ENCODE measurements at places on chromosomes 4 and X. TPM values are rescaled to one million over a fixed set of nuclear protein-coding genes. Genes with fewer than 3 reads are reported as not detected.

DNA sequence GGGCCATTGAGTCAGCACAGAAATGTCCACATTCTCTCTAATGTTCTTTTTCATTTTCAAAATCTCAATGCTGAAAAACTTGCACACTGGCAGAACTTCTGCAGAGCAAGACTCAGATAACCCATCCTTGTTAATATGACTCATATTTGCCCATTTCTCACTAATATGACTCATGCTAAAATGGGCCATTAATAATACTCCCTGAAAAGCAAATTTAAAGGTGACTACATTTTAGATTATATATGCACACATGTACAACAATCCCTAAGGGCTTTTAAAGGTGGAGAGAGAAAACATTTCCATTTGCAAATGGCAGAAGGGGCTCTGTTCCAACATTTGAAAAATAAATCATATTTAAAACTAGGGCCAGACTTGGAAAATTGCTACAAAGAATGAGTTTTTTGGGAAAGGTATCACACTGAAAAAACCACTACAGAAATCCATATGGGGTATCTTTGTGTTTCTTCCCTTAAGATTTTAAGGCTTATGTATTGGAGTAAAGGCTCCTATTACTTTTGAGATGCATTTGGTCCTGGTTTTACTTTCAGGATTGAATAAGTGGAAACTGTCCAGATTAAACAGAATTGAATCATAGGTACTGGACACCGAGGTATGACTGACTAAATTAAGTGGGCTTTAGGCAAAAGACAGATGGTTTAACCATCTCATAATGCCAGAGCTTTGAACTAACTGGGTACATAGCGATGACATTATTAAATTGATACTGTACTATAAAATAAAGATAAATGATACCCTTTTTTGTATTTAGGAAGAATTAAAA lies 30.0 kb downstream of the TLR2 start:
- DNase-seq: no peak

Gene ASB9
- 3.4 TPM for total RNA-seq

DNA sequence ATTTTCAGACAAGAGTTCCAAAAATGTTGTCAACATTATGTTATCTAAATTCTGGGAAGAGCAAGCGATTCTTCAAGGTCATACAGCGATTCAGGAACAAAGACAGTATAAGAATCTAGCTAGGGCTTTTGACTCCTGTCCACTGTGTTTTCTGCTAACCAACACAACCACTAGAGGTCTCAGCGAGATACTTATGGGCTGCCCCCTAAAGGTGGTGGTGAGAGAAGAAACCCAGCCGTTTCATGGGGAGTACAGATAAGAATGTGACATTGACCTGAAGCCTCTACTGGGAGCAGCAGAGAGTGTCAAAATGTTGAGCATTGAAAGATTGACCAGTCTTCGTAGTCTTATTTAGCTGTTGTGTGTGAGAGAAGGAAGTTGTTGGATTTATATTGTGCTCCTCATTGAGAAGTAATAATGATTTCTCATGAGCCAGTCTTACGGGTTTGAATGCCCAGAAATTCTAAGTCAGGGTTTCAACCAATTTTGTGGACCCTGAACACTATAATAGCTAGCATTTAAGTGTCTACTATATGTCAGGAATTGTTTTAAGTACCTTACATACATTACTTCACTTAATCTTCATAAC lies 168.3 kb downstream of the SPRY1 start:
- DNase-seq: no peak

Gene PASD1
- total RNA-seq: not detected

GRCh38 chr4:179803857-179804256 lies 2361.6 kb upstream of the AGA start:
- DNase-seq: no peak

- DNase-seq: no peak
Observed at GRCh38 chr4:130486186-130486585, 1390.2 kb downstream of the C4orf33 start.

DNA sequence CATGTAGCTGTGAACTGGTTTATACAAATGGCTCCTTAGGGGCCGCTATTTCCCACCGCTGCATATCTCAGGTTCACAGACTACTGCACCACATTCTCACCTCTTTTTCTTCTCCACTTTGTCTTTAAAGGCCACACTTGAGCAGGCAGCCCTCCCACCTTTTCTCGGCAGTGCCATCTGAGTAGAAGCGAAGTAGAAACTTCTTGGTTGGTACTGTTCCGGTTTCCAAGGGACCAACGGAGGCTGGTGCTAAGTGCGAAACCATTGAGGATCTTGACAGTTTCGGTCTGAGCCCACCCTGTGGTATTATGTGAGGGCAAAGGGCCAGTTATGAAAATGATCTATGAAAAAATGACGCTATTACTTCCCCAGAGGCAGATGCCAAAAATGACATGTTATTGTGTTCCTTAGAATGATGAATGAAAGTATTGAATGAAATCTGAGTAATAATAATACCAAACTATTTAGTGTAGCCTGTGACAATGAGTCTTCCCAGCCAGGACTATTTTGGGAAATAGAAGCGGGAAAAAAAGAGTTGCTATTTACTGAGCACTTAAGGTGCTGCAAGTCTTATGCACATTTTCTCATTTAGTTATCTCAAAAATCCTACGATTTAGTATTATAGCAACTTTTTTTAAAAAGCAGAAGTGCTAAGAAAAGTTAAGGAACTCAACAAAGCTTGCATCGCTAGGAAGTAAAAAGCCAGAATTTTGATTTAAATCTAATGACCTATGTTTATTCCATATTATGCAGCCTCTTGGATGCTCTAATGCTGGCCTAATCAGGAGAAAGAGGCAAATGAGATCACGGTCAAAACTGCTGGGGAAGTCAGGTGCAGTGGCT lies 29.6 kb upstream of the CHRNA9 start:
- DNase-seq: no peak

DNA sequence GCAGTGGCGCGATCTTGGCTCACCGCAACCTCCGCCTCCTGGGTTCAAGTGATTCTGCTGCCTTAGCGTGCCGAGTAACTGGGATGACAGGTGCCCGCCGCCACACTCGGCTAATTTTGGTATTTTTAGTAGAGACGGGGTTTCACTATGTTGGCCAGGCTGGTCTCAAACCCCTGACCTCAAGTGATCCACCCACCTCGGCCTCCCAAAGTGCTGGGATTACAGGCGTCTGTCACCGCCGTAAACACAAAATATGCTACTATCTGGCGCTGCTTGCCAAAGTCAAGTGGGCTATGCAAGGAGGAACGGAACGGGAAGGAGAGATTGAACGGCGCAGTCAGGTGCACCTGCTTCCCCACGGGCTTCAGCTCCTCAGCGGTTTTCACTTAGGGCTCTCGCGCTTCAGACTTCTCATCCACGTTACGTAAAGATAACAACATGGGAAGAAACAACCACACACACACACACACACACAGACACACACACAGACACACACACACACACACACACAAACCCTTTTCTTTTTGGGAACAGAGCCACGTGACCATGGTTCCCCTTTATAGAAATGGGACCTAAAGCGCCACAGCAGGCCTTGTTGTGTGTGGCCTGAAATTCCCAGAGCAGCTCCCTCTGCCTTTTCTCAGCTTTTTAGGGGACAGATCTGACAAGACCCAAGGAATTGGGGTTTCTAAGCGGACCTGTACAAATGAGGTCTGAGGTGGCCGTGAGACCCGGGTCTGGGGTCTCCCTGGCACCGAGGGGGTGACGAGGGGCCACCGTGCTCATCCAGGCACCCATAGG lies 1.5 kb downstream of the P2RY8 start:
- peak; percentile 68 for DNase-seq

GRCh38 chr4:75495476-75495875 lies 18.7 kb downstream of the RCHY1 start:
- no peak for DNase-seq

GRCh38 chr4:168390041-168390440 lies 71.5 kb upstream of the DDX60 start:
- no peak for DNase-seq

GRCh38 chr4:19368800-19369199 lies 882.9 kb upstream of the SLIT2 start:
- DNase-seq: no peak

DNA sequence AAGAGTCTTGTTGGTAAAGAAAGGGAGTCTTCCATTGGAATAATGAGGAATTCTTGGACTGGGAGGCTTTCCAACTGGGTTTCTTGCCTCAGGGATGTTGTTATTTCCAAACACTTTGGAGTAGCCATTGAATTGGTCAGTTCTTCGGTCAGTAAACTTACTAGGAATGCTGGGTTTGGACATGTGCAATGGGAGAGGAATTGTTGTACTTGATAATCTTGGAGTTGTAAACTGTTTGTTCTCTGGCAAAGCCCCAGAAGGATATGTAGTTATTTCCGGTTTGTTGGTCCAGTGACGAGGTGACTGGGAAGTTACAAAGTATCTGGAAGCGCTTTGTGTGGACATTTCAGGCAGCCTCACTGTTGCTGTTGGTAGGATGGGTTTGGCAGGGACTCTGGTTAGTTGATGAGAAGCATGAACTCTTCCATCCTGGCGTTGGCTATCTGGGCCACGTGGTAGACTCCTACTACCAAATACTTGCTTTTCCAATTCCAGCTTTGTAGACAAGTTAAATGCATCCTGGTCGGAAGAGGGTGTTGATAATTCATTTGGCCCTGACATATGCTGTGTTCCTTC lies 25.9 kb downstream of the MXRA5 start:
- DNase-seq: no peak

DNA sequence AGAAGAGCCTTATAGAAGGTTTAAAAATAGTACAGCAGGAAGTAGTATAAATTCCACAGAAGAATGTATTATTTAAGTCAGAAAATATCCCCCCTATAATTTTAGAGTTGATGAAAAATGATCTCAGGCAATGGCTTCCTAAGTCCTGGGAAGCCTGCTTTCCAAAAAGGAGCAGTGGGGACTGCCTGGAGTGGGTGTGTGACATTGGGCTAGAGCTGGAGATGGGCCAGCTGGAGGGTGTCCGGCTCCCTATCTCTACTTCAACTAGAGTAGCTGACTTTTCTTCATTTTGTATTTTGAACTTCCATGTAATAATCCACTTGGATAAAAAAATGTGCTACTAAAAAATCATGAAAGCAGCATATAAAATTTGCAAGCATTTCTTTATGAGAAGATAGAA lies 253.9 kb downstream of the ANK2 start:
- DNase-seq: no peak

Gene F9
- total RNA-seq: not detected

Gene GSX2
- total RNA-seq: not detected

Gene CORIN
- total RNA-seq: 0.79 TPM

GRCh38 chr4:137454767-137455166 lies 77.5 kb downstream of the PCDH18 start:
- DNase-seq: no peak

DNA sequence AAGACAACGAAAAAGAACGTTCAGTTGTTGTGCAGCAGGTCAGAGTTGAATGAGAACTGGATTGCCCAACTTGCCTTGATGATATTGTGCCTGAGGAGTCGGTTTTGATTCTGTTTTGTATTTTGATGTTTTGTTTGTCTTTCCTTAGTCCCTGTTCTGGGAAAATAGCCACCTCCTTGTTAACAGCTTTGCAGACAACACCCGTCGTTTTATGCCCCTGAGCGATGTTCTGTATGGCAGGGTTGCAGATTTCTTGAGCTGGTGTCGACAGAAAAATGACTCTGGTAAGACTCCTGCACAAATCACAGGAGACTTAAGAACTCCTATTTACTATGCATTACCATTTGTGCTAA lies 4.5 kb downstream of the BST1 start:
- DNase-seq: no peak

Gene ARHGAP10
- 30.4 TPM for total RNA-seq

Gene NAP1L2
- 1.4 TPM for total RNA-seq

DNA sequence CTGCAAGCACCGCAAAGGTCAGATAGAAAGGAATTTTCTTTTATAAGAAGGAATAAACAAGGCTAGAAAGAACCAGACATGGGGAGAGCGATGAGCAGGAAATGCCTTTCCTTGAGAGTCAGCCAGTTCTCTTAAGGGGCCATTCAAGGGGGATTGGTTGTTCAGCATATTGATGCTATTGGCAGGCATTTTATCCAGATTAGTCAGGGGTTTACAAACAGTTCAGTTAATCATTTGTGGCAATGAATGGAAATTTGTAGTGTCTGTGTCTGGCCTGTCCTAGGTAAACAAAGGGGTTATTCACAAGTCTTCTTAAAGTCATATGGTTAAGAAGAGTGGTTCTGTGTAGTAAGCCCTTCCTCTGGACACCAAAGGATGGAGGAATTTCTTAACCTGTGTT lies 184.7 kb upstream of the FRMPD4 start:
- no peak for DNase-seq

- DNase-seq: no peak
Observed at GRCh38 chrX:79368441-79368840, 1.3 kb upstream of the ITM2A start.

- no peak for DNase-seq
Observed at GRCh38 chrX:46202733-46203514, 342.3 kb downstream of the ZNF674 start.

- DNase-seq: no peak
Observed at GRCh38 chr4:68407868-68408190, 39.4 kb upstream of the TMPRSS11E start.

GRCh38 chr4:93480452-93480851 lies 348.1 kb upstream of the ATOH1 start:
- no peak for DNase-seq

GRCh38 chr4:18513861-18514260 lies 492.3 kb upstream of the LCORL start:
- no peak for DNase-seq

DNA sequence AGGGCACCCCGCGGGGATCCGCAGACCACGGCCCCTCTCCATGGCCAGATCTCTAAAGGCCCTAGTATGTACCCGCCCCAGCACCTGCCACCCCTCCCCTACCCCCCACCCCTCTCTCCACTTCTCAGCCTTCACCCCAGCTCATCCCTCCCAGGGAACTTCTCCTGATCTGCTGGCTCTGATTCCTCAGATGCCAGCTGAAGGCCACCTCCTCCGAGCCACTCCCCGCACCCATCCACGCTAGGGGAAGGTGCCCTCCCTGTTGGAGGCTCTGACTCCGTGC lies 11.9 kb downstream of the PSAPL1 start:
- DNase-seq: no peak

GRCh38 chrX:30219372-30219771 lies 4.0 kb downstream of the MAGEB2 start:
- DNase-seq: no peak

Gene PAGE1
- not detected for total RNA-seq

- DNase-seq: no peak
Observed at GRCh38 chr4:66929748-66930147, 615.6 kb downstream of the CENPC start.

Gene ZCCHC12
- total RNA-seq: not detected

Gene PSAPL1
- total RNA-seq: 0.61 TPM

GRCh38 chr4:770022-770421 lies 55.9 kb downstream of the CPLX1 start:
- DNase-seq: no peak

DNA sequence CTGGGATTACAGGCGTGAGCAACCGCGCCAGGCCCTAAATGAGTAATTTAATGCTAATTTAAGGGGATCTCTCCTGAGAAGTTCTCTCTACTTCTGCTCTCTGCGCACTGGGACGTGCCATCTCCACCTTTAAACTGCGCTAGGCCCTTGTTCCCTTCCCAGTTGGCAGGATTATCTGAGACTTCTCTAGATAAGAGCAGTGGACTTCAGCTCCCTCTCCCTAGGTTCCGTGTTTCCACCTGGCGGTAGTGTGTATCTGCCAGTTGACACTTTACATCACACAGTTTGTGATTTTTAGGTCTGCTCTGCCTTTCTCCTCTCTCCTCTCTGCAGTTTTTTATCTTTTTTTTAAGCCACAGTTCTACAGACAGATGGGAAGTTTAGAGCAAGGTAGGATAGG lies 40.2 kb downstream of the ARHGAP10 start:
- DNase-seq: no peak

Gene SULT1E1
- total RNA-seq: 1.2 TPM

Gene HS6ST2
- 1.0 TPM for total RNA-seq

- no peak for DNase-seq
Observed at GRCh38 chr4:168197926-168198325, 105.6 kb downstream of the ANXA10 start.

Gene MAGT1
- 58.4 TPM for total RNA-seq

Gene XPNPEP2
- total RNA-seq: not detected
